Natural killer cell (primary cell): ENCODE measurements at places on chromosomes 3 and 15.

GRCh38 chr3:158368271-158368670 is 202.7 kb upstream of the MLF1 start:
- no peaks in the 10 kb centered on the region for H3K36me3 ChIP-seq
- no peak overlapping the region for H3K27ac ChIP-seq
- no peaks in the 10 kb centered on the region for H3K27me3 ChIP-seq
- no peaks in the 10 kb centered on the region for H3K4me1 ChIP-seq

GRCh38 chr15:74316141-74316540 is 51.3 kb downstream of the CYP11A1 start:
- no peaks in the 10 kb centered on the region for H3K36me3 ChIP-seq
- H3K27me3 ChIP-seq, result no peaks in the 10 kb centered on the region
- H3K27ac ChIP-seq, result peak overlapping the region; percentile 69
- peaks cover 53% of the 10 kb centered on the region for H3K4me1 ChIP-seq
- no peak overlapping the region for H3K4me3 ChIP-seq
- DNase-seq, result no peak

- peaks cover 7% of the 10 kb centered on the region for H3K4me1 ChIP-seq
- no peaks in the 10 kb centered on the region for H3K36me3 ChIP-seq
- H3K27me3 ChIP-seq, result peaks cover 7% of the 10 kb centered on the region
- no peak overlapping the region for H3K27ac ChIP-seq
Observed at GRCh38 chr15:89917442-89918101, 4.8 kb upstream of the ARPIN start.

DNA sequence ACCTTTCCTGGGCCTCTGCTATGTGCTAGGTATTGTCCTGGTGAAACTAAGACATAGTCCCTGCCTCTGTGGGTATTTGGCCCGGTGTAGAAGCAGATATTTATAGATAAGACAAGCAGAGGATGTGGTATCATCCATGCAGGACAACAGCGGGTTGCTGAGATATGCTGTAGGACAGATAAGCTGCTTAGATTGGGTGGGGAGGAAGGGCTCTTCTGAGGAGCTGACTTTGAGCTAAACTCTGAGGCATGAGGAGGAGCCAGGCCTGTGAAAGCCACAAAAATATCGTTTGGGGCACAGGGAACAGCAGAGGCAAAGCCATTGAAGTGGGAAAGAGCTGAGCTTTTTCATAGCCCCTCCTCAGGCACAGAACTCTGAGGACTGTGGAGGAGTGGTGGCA is 492.5 kb upstream of the CFAP20DC start:
- no peaks in the 10 kb centered on the region for H3K27me3 ChIP-seq
- no peaks in the 10 kb centered on the region for H3K36me3 ChIP-seq
- DNase-seq, result no peak
- H3K27ac ChIP-seq, result no peak overlapping the region

- H3K36me3 ChIP-seq, result peaks cover 83% of the 10 kb centered on the region
- H3K27ac ChIP-seq, result no peak overlapping the region
- H3K4me1 ChIP-seq, result no peaks in the 10 kb centered on the region
- DNase-seq, result no peak
Observed at GRCh38 chr3:15081960-15082664, 16.8 kb downstream of the RBSN start.

- no peaks in the 10 kb centered on the region for H3K27me3 ChIP-seq
- H3K36me3 ChIP-seq, result no peaks in the 10 kb centered on the region
- H3K4me3 ChIP-seq, result no peak overlapping the region
- DNase-seq, result no peak
- no peaks in the 10 kb centered on the region for H3K4me1 ChIP-seq
- H3K27ac ChIP-seq, result no peak overlapping the region
Observed at GRCh38 chr15:87167055-87167454, 1087.4 kb downstream of the AGBL1 start.

DNA sequence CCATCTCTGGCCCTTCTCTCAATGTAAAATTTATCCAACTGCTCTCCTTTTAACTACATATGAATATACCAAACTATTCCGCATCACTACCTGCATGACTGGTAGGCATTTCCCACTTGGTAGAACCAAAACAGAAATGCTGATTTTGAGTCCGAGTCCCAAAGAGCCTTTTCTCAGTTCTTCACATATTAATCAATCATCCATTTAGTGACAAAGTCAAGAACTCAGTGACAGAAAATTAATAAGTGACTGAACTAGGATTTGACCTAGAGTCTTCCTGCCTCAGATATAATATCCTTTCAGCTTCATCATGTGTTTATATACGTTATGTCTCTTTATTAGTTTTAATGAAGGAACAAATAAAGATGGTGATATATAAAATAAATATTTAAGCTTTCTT is 700.6 kb upstream of the GOLIM4 start:
- H3K4me1 ChIP-seq, result no peaks in the 10 kb centered on the region
- no peak for DNase-seq
- no peaks in the 10 kb centered on the region for H3K36me3 ChIP-seq
- no peak overlapping the region for H3K4me3 ChIP-seq
- H3K27me3 ChIP-seq, result no peaks in the 10 kb centered on the region
- H3K27ac ChIP-seq, result no peak overlapping the region

DNA sequence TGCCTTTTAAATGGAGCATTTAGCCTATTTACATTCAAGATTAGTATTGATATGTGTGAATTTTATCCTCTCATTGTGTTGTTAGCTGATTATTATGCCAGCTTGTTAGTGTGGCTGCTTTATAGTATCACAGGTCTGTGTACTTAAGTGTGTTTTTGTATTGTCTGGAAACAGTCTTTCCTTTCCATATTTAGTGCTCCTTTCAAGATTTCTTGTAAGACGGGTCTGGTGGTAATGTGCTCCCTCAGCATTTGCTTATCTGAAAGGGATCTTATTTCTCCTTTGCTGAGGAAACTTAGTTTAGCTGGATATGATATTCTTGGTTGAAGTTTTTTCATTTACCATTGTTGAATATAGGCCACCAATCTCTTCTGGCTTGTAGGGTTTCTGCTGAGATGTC is 549.0 kb downstream of the EPHA3 start:
- H3K27me3 ChIP-seq, result no peaks in the 10 kb centered on the region
- no peak for DNase-seq
- H3K4me1 ChIP-seq, result no peaks in the 10 kb centered on the region
- H3K27ac ChIP-seq, result no peak overlapping the region

- peaks cover 87% of the 10 kb centered on the region for H3K4me1 ChIP-seq
- H3K27ac ChIP-seq, result peak overlapping the region; percentile 42
- peak; percentile 39 for DNase-seq
- peaks cover 3% of the 10 kb centered on the region for H3K36me3 ChIP-seq
- H3K4me3 ChIP-seq, result no peak overlapping the region
Observed at GRCh38 chr15:74868059-74868458, 5.1 kb downstream of the SCAMP2 start.

- DNase-seq, result no peak
- H3K36me3 ChIP-seq, result no peaks in the 10 kb centered on the region
- no peaks in the 10 kb centered on the region for H3K27me3 ChIP-seq
- H3K4me3 ChIP-seq, result no peak overlapping the region
- H3K4me1 ChIP-seq, result no peaks in the 10 kb centered on the region
Observed at GRCh38 chr3:85090495-85090894, 131.7 kb downstream of the CADM2 start.
